ENCODE measurements at places on chromosomes 5 and 9.
A peak's percentile ranks its signal among the peaks of the same experiment; 100 is the strongest.

GRCh38 chr5:40385544-40385943 lies 294.2 kb upstream of the PTGER4 start:
- peak; percentile 46 for DNase-seq

DNA sequence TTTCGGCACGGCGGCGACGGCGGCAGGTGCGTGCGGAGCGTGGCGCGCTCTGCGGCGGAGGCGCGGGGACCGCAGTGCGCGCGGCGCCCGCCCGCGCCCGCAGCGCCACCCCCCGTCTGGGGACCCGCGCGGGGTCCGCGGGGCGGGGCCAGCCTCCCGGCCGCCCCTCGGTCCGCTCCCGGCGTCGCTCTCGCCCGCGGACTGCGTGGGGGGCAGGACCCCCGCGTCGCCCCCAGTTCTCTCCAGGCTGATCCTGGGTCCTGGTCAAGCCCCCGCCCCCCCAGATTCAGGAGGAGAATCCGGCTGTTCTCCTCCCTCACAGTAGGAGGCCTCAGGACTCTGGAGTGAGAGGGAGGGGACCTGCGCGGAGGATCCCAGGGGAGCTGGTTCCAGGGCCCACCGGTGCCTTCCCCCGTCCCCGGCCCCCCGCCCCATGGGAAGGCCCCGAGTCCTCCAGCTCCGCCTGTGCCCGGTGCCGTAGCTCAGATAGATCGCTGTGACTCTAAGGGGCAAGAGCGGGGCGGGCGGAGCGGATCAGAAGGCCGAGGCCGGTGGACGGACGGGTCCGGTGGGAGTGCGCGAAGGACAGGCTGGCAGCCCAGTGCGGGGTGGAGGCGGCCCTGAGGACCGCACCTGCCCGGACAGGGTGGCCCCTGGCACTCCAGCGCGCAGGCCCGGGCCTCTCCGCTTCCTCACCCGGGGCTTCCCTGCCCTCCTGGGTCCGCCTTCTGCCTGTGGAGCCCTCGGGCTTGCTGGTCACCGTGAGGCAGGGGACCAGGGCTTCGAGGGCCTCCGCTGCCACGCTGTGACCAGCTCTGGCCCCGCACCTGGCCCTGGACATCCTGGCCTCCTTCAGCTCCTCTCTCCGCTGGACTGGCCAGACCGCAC lies at the start of gene RNF208:
Gene RNF208 (minus strand): TSS at position 51 of the 888 bp plus-strand sequence. CDS start 1,028 bp downstream, outside the sequence.
- DNase-seq = no peak

GRCh38 chr5:110112348-110112747 lies 422.6 kb downstream of the MAN2A1 start:
- no peak for DNase-seq

DNA sequence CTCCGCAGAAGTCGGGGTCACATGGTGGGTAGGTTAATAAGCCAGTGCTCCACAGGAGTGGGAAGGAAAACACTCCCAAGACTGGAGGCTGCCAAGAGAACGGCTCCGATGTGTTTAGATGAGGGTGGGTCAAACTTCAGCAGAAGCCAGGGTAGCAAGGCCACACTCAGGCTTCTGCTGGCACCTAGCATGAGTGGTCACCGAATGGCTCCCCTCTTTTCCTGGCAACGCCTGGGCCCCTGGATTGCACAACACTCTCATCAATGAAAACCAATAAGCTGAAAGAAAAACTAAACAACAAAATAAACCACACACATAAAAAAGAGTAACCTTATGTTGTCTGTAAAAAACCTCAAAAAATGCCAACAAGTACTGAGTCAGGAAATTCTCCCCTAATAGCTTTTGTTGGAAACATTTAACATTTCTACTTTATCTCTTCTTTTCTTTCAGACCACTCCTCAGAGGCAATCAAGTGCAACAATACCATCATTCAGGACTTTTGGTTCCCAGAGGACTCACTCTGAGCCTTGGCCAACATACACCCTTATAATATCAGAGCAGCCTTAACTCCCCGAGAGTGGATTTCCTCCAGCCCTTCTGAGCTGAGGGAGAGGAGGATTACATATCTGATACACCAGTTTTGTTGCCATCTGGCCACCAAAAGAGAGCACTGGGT lies 279.9 kb downstream of the ENC1 start:
- DNase-seq = no peak

DNA sequence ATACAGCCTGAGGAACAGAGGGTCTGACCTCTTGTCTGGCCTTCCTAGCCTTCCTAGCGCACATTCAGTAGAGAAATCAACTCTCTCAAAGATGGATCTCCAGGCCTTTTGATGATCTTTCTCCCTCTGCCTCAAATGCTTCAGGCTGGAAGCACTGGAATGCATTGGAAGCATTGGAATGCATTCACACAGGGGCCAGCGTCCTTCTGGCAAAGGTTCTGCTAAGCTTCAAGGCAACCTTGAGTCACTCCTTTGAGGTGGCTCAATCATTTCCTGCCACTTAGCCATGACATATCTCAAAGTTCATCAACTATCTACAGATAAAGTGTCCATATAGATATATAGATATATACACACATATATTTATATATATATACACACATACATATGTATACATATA lies 42.9 kb downstream of the OR2K2 start:
- peak; percentile 62 for DNase-seq

DNA sequence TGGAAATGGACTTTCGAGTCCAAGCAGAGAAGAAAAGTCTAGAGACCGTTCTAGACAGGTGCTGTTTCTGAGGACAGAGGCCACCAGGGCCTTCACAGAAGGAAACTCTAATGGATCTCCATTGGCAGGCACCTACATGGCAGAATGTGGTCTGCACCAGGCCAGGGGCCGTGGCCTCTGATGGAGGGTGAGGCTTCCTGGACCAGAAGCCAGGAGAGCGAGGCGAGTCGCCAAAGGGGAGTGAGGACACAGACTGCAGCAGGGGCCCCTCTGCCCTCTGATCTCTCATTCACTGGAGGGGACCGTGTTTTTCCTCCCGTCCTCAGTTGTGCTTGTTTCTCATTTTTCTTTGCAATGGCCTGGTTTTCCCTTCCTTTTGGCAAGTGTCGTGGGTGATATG lies 41.1 kb downstream of the ALG2 start:
- no peak for DNase-seq

GRCh38 chr5:59055745-59056448 lies 473.0 kb downstream of the RAB3C start:
- DNase-seq = no peak

DNA sequence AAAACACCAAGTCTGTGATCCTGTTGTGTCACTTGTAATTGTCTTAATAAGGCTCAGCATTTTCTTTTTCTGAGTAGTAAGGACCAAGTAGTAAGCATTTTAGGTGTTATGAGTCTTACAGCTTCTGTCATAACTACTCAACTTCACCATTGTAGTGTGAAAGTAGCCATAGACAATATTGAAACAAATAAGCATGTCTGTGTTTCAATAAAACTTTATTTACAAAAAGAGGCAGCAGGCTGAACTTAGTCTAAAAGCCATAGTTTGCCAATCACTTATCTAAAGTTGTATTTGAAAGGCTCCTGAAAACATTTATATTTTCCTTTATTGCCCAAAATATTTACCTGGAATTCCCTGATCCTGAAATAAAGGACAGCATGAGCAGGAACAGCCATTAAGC lies 796.1 kb downstream of the CDH12 start:
- DNase-seq = no peak

- no peak for DNase-seq
Measured at GRCh38 chr5:76705574-76705973, 10.4 kb upstream of the F2R start.

- no peak for DNase-seq
Measured at GRCh38 chr5:7816535-7816901, 34.4 kb downstream of the CFAP90 start.

GRCh38 chr5:91111473-91112238 lies 271.5 kb downstream of the ARRDC3 start:
- no peak for DNase-seq

GRCh38 chr5:143653766-143654282 lies 158.1 kb upstream of the HMHB1 start:
- peak; percentile 51 for DNase-seq

GRCh38 chr9:119091074-119091473 lies 278.2 kb downstream of the BRINP1 start:
- no peak for DNase-seq

GRCh38 chr9:136826188-136826541 lies 16.1 kb upstream of the AJM1 start:
- no peak for DNase-seq

DNA sequence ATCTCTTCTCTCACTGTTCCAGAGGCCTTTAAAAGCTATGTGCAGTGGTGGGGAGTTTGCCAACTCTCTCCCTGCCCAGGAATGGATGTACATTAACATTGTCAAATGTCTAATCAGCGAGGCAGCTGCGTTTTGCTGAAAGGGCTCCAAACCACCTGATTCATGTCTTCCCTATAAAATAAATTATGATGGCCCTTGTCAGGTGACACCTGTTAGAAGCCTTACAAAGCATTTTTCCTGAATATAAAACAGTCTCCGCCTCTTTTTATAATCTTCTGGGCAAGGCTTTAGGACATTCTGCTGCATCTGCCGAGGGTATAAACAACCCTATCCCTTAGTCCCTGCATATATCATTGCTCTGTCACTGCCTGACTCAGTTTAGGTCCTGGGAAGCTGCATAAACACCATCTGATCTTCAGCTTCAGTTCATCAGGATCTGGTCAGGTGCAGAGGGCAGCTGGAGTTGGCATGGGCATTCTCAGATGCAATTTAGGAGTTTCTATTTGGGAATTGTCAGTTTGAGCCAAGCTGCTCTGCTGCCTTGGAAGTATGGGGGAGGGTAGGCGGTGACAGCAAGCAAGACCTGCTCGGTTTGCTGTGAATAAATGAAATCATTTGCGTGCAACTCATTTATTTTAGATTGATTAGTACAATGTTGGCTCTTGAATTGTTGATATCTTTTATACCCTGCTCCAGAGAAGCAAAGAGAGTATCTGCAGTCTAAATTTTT lies 103.5 kb downstream of the ACER2 start:
- no peak for DNase-seq

DNA sequence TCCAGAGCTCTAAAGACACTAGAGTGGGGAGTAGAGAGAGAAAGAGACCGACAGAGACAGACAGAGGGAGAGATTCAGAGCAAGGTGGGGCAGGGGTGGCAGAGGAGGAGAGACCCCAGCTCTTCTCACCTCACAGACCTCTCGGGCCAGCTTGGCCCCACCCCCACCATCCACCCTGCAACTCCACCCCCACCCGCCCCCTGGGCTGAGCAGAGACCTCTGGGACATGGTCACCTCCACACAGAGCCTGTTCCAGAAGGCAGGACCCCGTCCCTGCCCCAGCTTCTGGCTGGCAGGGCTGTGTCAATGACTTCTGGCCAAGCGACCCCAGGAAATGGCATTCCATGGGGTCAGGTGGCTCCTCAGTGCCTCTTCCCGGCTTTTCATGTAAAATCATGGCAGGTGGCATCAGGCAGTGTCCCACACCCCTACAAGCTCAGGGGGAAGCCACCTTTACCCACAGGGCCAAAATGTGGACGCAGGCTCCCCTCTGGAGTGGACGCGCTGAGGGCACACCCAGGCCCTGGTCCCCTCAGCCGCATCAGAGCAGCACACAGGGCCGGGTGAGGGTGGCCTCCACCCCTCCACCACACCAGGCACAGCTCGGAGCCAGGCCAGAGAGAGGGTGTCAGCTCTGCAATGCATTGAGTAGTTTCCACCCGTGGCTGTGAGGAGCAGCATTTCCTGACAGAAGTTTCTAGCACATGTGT lies 131.2 kb upstream of the LPCAT1 start:
- no peak for DNase-seq

GRCh38 chr5:6387970-6388369 lies 9.6 kb upstream of the MED10 start:
- no peak for DNase-seq

GRCh38 chr5:120507800-120508463 lies 43.8 kb downstream of the PRR16 start:
- DNase-seq = peak; percentile 62

DNA sequence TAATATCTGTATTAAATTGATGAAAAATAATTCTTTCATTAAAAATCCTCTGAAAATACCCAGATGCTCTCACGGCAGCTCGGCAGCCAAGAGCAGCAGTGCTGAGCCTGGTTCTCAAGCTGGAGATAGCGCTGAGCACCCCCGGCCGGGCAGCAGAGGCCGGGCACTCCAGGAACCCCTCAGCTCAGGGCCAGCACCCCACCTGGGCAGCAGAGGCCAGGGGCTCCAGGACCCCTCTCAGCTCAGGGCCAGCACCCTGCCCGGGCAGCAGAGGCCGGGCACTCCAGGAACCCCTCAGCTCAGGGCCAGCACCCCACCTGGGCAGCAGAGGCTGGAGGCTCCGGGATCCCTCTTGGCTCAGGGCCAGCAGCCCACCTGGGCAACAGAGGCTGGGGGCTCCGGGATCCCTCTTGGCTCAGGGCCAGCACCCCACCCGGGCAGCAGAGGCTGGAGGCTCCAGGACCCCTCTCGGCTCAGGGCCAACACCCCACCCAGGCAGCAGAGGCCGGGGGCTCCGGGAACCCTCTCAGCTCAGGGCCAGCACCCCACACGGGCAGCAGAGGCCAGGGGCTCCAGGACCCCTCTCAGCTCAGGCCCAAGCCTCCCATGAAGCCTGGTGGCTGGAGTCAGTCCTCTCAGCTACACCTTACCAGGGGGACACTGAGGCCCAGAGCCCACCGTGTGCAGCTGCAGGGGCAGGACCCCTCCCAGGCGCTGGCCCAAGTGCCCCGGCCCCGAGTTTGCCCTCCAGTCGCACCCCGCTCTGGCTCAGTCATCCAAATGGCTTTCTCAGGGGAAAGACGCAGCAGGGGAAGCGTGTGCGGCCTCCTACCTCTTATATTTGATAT lies 21.7 kb downstream of the CLPTM1L start:
- no peak for DNase-seq

GRCh38 chr5:40321514-40321913 lies 358.2 kb upstream of the PTGER4 start:
- DNase-seq = no peak

DNA sequence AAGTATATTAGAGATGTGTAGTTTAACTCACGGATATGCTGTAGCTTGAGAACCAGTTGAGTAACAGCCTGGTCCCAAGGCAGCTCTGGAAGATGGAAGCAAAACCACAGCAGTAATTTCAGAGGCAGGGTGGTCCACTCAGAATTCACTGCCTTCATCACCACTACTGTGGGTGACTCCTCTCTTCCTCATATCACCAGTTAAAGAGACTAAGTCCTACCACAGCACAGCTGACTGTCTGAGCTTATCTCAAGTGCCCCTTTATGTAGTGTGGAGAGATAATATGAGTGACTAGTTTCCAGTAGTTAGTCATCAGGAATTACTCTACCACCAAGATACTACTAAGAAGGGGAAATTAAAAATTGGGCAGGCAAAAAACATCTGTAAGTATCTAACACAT lies 1571.2 kb upstream of the C9orf72 start:
- no peak for DNase-seq

DNA sequence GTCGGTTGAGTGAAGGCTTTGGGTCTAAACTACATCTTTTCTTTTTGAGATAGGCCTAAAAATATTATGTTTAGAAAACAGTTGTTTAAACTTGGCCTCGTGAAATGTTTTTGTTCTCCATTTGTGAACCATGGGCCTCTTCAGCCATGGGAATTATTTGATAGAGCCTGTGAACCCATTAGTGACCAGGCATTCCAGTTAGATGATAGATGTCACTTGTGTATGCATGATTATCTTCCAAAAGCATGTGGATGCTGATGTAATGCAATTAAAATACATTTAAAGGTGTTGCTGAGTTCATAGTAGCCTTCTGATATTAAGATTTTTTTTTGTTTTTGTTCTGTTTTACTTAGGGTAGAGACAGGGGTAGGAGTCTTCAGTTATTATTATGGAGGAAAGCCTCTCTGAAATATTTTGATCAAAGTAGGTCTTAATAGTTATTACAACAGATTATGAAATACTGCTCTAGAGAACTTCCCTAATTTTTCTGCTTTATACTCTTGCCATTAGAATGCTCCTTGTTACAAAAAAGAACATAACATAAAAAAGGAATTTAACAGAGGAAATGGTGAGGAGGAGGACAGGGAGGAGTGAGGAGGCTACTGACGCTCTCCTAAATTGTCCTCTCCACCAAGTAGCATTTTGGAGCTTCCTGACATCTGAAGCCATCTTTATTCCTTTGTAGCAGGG lies 32.9 kb downstream of the CPEB4 start:
- peak; percentile 26 for DNase-seq
